ENCODE measurements at places on chromosomes 2 and 18.

GRCh38 chr2:36613801-36614200, 15.8 kb upstream of the FEZ2 start:
- no peak for DNase-seq

- no peak for DNase-seq
Measured at GRCh38 chr2:104290566-104290891, 563.4 kb upstream of the POU3F3 start.

GRCh38 chr2:46684661-46685060, 205.3 kb downstream of the TMEM247 start:
- DNase-seq: no peak

GRCh38 chr18:26821181-26821580, 44.3 kb downstream of the AQP4 start:
- no peak for DNase-seq

DNA sequence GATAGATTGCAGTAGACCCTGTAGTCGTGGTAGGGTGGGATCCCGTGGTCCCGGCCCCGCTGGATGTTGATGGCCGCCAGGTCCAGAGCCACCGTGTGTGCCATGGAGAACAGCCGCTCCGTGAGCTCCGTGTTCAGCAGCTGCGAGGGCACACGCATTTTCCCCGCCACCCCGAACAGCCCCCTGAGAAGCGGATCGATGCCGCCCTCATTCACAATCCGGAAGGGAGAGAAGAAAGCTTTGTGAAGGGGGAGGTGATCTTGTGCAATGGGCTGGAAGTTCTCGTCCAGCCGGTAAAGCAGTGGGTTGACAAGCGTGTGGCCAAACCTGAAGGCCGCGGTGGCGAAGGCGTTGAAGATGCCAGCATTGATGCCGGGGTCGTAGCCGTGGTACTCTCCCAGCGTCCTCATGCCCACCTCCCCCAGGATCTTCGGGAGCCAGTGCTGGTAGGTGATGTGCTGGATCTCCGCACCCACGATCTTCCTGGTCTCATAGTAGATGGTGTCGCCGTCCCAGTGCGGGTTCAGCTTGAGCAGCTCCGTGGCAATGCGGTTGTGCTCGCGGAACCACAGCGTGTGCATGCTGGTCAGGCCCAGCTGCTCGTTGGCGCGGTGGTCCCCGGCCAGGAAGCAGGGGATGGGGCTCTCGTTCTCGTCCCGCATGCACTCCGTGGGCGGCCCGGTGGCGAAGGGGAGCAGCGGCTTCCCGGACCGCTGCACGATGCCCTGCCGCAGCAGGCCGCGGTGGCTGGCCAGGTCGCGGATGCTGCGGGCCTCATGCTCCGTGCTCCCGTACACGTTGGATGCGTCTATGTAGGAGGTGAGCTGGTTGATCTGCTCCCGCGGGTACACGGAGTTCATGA, 95.8 kb downstream of the PXDN start:
- DNase-seq: no peak

DNA sequence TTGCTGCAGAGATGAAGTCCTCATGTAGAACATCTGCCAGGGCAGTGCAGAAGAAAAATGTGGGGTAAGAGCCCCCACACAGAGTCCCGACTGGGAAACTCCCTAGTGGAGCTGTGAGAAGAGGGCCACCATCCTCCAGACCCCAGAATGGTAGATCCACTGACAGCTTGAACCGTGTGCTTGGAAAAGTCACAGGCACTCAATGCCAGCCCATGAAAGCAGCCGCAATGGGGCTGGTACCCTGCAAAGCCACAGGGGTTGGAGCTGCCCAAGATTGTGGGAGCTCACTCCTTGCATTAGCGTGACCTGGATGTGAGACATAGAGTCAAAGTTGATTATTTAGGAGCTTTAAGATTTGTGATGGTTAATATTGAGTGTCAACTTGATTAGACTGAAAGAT, 197.8 kb downstream of the CCDC102B start:
- no peak for DNase-seq

- DNase-seq: no peak
Measured at GRCh38 chr18:32072321-32072720, 19.4 kb upstream of the RNF138 start.

DNA sequence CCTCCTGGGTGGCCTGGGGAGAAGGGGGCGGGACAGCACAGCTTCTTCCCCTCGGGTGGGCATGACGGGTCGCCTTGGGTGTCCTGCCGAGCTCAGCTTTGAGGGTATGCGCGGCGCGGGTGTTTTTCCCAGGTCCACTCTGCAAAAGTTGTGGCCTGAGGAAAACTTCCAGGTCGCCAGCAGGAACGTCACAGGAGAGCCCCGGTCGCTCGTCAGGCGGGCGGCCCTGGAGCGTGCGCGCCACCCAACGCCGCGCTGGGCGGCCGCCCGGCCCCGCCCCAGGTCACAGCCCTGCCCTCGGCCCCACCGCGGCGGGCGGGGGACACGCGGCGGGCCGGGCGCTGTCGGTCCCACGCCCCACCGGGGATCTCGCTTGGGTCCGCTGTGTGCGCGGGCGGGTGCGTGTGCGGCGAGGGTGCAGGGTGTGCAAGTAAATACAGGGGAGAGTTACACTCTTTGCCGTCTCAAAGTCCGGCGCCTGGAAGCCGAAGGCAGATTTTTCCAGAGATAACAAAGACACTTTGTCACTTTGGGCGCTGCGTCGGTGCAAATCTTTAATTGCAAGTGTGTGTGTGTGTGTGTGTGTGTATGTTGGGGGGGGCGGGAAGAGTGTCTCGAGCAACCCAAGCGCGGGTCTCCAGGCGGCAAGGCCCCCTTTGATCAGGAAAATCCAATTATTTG, 616 bp upstream of the SP5 start:
- DNase-seq: no peak

All from NCI-H2081 treated with DMSO at 0.1 percent for 48 hours (cell line).